ENCODE measurements at places on chromosomes 5 and 9.
A peak's percentile ranks its signal among the peaks of the same experiment; 100 is the strongest.

DNA sequence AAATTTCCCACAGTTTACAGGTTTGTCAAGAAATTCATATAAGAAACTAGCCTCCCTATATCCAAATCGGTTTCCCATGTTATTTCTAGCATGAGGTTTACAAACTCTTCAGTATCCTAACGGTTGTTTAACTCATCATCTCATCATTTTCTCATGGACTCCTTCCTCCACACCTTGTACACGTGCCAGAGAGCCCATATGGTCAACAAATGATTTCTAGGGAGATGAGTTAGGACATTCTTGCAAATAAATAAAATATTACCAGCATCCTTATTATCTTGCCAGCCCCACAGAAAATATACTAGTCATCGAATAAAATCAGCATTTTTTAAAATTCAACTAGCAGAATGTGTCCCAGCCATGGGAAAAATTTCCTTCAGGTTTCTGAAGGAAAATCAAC is 285.2 kb downstream of the EBF1 start:
- no peak for DNase-seq

GRCh38 chr9:33959725-33960124 is 89.0 kb downstream of the UBAP2 start:
- no peak for DNase-seq

- no peak for DNase-seq
These were observed 16.9 kb downstream of the PHF19 start for GRCh38 chr9:120860083-120860482.

DNA sequence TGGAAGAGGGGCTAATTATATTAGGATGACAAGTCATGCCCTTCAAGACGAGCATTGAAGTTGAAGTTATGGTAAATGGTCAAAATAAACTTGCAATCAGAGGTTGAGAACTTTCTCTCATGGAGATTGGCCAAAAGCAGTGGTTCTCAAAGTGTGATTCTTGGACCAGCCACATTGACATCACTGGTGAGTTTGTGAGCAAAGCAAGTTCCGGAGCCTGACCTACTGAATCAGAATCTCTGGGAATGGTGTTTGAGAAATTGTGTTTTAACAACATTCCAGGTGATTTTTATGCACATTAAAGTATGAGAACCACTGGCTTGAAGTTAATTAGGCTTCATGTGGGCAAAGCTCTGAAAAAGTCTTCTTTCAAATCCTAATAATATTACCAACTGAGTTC is 403.5 kb downstream of the ZSWIM6 start:
- no peak for DNase-seq

DNA sequence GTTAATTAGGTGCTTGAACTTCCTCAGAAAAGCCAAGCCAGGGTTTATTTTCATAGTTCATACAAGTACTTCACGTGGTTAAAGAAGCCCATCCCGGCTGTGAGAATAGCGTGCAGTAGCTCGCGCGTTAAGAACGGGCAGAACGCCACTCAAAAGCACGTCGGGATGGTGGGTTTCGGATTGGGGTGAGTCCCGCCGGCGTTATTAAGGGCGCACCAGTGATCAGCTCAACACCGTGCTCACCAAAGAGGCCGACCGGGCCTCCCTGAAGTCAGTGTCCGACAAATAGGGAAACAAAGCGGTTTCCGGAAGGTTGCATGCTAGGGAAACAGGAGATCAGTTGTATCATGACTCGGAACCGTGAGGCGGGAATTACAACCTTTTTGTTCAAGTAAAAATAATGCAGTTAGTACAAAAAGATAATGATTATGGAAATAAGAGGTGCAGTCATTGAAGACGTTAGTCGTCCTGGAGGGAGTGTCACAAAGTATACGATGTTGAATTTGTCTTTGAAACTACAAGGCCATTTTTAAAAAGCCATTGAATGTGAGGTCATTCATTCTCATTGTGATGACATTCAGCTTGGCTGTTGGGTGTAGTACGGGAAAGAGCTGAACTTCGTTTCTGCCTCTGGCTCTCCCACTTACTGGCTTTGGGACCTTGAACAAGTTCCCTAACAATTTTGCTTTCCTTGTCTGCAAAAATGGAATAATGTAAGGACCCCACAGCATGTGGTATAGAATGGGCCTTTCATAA is 992 bp downstream of the SETD9 start:
- peak; percentile 74 for DNase-seq

- peak; percentile 3 for DNase-seq
These were observed 28.0 kb upstream of the DAP start for GRCh38 chr5:10789021-10789420.

- DNase-seq = no peak
These were observed 186.3 kb downstream of the NR3C1 start for GRCh38 chr5:143217065-143217803.

DNA sequence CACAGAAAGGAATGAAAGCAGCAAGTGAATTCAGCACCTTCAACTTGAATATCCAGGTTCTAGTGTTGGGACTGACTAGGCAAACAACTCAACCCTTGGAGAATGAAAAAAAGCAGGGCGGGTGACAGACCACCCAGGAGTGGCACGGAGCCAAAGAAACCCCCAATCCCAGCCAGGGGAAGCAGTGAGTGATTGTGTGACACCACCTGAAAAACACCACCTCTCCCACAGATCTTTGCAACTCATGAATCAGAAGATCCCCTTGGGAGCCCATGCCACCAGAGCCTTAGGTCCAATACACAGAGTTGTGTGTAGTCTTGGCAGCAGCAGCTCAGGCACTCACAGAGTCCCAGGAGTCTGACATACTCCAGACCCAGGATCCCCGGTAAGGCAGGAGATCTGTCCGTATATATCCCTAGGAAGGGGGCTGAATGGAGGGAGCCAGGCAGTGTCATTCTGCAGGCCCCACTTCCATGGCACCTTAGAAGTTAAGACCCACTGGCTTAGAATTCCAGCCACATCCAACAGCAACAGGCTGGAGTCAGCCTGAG is 22.1 kb upstream of the ROR2 start:
- DNase-seq = no peak

All from kidney capillary endothelial cell (primary cell).